ENCODE measurements at places on chromosomes 16 and 17.

GRCh38 chr16:3854750-3855541 lies 25.6 kb downstream of the CREBBP start:
- DNase-seq = no peak

- no peak for DNase-seq
These were observed 12.9 kb downstream of the G6PC1 start for GRCh38 chr17:42913522-42913921.

DNA sequence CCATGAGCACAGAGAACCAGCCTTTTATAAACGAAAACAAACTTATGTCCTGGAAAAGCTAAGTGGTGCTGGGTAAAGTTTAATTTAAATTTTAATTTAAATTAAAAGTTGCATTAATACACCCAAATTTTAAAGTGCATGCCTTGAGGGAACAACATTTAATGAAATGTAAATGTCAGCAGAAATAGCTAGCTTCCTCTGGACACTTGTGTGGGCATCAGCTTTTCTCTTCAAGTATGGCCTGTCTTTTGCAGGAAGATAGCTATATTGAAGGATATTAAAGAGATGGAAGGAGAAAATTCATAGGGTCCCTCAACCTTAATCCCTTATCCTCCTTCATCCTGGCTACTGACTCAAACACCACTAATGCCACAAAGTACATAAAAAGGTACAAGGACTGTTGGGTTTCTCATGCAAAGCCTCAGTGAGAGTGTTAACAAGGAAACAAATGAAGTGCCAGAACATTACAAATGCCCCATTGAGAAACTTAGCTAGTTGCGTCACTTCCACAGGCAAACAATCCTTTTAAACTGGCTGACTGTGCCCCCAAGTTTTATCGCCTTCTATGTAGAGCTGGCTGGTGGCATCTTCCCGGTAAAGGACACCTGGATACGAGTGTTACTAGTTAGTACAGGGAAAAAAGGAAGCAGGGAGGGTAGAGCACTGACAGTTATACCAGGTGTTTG lies 14.1 kb downstream of the PHF12 start:
- DNase-seq = no peak

- no peak for DNase-seq
These were observed 50.3 kb upstream of the B4GALNT2 start for GRCh38 chr17:49082231-49082630.

GRCh38 chr17:58275417-58275816 lies 5.3 kb downstream of the MPO start:
- DNase-seq = no peak

- no peak for DNase-seq
These were observed 12.8 kb upstream of the ZFP90 start for GRCh38 chr16:68526143-68526781.

DNA sequence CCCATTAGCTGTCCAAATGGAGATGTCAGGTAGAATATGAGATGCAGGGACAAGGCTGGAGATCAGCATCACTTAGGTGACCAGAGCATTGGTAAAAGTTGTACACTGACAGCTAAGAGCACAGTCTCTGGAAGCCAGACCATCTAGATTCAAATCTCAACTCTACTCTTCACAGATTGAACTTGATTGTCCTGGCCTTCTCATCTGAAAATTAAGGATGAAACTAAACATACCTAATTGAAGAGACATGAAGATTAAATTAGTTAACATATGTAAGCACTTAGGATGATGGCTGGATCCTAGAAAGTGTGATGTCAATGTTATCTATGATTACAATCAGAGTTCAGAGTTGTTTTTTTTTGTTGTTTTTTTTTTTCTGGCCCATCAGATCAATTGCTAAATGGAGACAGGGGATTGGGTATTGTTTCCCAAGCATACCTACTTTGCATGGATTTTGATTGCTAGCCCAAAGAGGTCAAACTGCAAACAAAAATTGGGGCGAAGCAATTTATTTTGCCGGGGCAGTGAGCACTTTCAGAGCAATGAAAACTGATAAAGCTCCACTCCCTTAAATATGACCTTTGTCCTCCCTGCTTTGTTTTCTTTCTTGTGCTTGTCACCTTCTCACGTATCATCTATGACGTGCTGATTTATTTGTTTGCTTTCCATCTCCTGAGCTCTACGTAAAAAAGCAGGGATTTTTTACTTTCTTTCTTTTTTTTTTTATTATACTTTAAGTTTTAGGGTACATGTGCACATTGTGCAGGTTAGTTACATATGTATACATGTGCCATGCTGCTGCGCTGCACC lies 217.6 kb upstream of the CPHXL start:
- no peak for DNase-seq

- DNase-seq = no peak
These were observed 1308.4 kb downstream of the CDH8 start for GRCh38 chr16:60727851-60728250.

GRCh38 chr17:4167786-4168185 lies 24.8 kb downstream of the CYB5D2 start:
- no peak for DNase-seq

GRCh38 chr17:29124925-29125273 lies 55.3 kb downstream of the MYO18A start:
- no peak for DNase-seq

DNA sequence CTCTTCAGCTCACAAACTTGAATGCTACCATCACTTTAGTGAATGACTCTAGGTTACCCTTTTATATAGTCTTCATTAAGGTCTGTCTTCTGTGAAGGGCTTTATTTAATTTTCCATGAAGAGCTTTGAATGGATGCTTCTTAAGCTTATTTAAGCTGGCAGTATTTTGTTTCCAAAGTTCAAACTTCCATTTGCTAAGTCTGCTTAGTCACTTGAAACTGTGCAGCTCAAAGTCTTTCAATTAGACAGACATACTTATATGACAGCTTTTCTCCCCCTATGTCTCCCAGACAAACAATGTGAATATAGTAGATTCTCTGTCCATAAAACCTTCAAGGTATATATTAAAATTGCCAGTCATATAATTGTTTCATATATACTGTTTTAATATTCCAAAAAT lies 23.5 kb downstream of the TXNDC11 start:
- DNase-seq = no peak

GRCh38 chr16:88881007-88881615 lies 14.7 kb upstream of the PABPN1L start:
- DNase-seq = no peak

GRCh38 chr17:66076546-66077190 lies 115.3 kb downstream of the CEP112 start:
- no peak for DNase-seq

DNA sequence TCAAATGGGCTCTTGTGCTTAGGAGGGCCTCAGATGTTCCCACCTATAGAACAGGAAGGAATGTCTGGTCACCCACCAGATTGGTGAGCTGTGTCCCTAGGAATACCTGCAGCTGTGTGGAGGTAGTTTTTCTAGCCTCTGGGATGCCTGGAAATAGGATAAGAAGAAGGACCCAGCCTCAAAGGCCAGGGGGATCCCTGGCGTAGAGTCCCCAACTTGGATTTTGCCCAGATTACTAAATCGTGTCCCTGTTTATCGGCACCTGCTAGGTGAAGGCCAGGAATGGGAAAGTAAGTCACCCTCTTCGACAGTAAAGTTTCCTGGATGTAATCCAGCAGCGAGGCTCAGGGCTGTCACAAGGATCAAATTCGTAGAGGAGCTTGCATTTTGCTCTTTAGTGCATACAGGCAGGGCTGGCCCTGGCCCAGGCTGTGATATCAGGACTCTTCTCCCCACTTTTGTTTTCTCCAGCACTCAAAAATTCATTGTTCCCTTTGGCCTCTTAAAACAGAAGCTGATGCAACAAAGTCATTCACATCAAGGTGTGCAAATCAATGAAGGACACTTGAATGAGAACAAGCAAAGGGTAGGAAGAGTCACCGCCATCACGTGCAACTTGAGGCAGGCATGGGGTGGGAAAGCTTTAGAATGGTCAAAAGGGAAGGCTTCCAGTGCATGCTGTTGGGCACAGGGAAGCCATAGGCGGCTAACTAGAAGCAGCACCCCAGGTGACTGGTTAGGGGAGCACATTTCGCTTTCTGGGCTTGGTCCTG lies 7.5 kb downstream of the SLC13A2 start:
- no peak for DNase-seq

DNA sequence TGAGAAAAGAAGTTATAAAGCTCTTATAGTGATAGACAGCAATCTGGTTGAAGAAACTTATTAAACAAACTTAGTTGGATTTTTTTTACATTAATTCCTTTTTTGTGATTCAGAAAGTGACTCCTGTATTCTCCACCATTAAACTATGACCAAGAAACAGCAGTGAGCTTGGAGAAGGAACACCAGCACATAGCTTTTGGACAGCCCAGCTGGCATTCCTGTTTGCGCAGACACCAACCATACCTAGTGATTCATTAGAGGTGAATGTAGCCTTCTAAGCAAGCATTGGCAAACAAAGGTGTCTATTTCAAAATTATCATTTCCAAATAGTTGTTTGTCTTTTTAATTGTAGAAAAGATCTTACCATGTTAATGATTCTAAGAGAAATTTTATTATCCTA lies 94.4 kb downstream of the STXBP4 start:
- no peak for DNase-seq

GRCh38 chr17:72440961-72441360 lies 320.1 kb downstream of the SOX9 start:
- DNase-seq = no peak

DNA sequence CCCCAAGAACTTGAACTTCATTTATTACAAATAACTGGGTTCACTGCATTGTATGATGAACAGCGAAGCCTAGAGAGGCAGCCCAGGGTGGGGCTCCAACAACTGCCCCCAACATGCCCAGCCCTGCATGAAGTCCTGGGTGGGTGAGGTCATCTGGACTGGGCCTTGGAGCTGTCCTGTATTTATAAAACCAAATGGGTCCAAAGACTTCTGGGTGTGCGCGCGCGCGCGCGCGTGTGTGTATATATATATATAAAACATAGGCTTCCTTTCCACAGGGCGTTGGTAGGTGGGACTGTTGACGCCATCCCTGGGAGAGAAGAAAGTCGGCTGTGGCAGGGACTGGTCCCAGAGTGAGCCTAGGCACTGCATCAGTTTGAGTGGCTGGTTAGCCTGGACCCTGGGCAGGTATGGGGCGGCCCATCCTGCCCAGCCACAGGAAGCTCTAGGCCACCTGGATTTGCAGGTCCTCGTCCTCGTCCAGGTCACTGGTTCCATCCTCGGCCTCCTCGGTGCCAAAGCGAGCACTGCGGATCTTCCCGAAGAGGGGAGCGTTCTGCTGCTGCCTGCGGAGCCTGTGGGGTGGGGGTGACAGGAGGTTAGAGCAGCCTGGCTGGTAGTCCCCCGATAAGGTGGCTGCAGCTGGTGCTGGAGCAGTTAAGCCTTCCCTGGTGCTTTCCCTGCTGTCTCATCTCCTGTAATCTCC lies 23.9 kb downstream of the CCDC102A start:
- no peak for DNase-seq

DNA sequence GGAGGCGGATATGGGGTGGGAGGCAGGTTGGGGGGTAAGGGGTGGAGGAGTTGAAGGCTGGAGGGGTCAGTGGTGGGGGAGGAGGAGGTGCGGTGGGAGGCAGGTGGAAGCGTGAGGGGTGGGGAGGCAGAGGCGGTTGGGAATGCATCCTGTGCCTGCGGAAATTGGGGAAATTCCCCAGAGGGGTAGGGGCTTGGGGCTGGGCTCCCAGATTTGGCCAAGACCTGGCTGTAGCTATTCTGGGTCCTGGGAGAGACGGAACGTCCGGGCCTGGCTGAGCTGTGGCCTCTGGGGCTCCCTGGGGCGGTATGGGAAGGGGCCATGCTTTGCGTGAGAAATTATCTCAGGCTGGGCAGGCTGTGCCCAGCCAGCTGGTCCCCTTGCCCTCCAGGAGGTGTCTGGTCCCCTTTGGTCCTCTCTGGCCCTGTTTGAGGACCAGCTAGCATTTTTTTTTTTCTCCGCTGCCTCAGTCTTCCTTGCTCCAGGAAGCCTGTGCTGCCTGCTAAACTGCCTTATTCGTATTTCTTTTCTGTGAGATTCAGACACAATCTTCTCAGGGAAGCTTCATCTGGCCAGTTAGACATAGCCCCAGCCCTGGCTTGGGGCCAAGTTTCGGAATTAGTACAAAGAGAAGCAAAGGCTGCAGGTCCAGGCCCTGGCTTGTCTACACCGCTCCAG lies 7.3 kb upstream of the TRPV2 start:
- no peak for DNase-seq

DNA sequence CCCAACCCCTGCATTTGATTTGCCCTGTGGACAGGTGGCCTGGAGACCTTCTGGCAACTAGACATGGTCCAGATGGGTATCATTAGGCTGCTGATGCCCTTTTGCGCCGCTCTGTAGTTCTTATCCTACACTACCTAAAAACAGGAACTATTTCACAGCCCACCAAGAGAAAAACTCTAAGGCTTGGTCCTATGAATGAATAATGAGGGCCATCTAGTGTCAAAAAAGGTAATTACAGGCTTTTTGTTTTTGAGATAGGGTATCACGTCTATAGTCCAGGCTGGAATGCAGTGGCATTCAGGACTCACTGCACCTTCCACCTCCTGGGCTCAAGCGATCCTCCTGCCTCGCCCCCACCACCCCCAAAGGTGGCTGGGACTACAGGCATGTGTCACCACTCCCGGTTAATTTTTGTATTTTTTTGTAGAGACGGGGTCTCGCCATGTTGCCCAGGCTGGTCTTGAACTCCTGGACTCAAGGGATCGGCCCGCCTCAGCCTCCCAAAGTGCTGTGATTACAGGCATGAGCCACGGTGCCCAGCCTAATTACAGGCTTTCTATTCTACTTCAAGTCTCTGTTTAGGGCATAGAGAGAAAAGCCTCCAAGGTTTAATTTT lies 20.9 kb downstream of the COIL start:
- DNase-seq = no peak

DNA sequence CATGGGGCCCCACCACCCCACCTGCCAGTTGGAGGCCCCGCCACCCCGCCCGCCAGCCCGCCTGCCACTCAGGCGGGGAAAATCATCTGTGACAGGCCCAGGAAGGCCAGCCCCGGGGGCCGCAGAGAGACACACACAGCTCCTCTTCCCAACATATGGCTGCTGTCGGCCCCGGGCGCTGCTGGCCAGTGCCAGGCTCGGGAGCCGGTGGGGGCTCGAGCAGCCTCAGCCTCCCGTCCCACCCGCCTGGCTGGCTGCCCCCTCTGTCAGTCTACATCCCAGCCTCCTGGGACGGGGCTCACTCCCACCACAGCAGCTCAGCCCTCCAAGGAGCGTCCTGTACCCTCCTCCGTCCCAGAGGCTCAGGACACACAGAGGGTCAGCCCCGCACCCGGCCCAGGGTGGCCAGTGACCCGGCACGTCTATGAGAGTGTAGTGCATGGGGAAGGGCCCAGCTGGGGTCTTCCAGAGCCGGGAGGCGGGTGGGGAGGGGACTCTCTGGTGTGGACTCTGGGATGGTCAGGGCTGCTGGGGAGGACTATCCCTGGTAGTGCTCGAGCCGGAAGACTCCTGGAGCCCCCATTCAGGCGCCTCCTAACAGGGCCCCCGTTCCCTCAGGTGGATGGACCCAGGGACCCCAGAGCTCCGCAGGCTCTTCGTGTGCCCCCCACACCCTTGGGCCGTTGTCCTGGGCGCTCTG lies 3.6 kb upstream of the PRR35 start:
- DNase-seq = no peak

Measured in stimulated activated CD8-positive, alpha-beta memory T cell treated with anti-CD3 and anti-CD28 coated beads, Interleukin-15, amount 100 ng/mL, for 4 hours (primary cell).